T-helper 9 cell (primary cell): ENCODE measurements at places on chromosomes 5 and 9.

GRCh38 chr5:96120120-96120519, 158.5 kb upstream of the ELL2 start:
- DNase-seq, result no peak

DNA sequence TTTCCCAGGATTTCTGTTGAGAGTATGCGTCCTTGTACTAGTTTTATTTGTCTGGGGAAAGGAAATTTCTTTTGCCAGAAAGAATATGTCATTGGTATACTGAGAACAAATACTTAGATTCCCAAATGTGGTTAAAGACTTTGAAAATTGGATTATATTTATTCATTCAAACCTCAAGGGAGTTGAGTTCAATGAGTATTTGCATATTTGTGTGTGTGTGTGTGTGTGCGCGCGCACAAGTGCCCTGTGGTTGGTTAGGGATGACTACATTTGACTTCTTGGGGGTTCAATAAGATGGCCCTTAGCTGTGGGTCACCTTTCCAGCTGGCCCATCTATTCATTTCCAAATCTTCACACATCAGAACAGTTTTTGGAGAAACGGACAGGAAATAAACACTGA, 4.9 kb downstream of the RXFP3 start:
- DNase-seq, result no peak

- DNase-seq, result no peak
Measured at GRCh38 chr9:97510797-97511654, 9.6 kb downstream of the TMOD1 start.

DNA sequence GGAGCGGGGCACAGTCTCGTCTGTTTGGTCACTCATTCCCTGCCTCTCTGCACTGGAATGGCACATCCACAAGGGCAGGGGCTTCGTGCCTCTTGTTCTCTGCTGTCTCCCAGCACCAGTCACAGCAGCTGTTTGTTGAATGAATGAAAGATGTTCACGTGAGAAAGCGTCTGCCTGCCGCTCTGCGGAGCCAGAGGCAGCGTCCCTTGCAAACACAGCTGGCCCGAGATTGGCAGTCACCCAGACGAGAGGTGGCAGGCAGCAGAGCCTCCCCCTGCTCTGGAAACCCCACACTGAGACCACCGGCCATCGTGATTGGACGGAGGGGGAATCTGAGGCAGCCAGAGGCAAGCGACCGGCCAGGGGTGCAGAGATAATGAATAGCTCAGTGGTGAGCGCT, 6.0 kb upstream of the FAM163B start:
- no peak for DNase-seq

- no peak for DNase-seq
Measured at GRCh38 chr5:171705830-171706468, 79.7 kb upstream of the SMIM23 start.

DNA sequence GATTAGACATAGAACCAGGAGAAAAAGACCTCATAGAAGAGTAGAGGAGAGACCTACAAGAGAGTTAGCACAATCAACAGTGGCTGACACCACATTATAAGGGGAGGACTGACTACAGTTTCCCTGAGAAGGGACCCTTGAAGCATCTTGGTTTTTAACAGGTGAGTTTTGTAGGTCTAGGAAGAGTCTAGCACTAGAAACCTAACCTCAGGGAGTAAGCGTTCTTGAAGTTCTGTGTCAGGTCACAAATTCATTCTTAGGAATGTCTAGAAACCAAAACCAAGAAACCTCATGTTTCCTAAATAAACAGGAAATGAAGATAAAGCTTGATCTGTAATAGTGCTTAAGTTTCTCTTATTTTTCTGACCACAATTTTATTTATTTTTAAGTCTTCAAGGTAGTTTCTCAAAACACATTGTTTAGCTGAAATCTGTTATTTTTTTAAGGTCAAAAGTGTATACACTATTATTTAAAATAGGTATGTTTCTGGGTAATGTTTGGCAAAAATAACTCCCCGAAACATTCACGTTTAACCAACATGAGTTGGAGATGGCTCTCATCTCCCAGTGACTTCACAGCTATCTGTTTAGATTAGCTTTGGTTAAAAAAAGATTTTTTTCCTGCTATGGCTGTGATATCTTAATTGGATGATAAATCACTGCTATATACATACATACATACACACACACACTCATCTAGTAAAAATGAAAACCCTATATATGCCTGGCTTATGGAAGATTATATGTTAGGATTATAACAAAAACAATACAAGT, 37.1 kb downstream of the MAP3K1 start:
- no peak for DNase-seq

DNA sequence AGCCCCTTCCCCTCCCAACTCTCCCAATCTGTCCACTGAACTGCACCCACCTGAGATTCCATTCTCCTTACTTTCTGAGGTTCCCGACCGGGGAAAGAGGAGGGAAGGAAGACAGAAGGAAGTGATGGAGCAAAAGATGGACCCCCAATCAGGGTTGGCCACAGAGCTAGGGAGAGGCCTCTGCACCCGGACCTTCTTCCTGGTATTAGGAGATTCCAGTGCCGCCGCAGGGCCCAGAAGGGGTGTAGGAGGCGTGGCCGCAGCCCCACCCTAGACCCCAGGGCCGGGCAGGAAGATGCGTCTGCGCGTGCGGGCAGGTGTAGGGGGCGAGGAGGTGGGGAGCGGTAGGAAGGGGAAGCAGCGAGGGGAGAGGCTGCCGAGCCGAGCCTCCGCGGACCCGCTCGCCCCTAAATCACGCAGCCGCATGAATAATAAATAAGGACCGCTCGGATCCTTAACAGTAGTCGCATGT, 104.2 kb upstream of the MVB12B start:
- DNase-seq, result no peak

DNA sequence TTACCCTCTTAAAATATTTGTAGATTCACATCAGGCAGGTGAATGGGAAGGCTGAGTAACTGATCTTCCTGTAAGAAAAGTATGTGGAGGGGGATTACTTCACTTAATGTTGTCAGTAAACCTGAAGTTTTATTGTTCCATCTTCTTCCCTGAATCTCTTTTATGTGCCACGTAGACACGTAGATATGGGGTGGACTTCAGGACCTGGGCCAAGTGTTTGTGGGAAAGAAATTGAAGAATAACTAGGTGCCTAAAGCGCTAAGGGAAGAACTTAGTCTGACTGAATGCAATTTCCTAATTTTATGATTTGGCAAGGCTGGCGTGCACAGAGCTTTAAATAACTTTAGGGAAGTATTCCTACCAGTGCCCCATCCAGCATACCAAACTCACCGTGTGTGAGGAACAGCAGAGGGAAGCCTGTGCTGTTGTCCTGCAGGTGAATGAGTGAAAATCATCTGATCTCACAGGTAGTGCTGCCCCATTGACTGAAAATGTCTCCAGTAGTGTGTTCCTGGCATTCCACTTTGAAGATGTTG, 323.4 kb downstream of the KDM4C start:
- no peak for DNase-seq
